ENCODE measurements at places on chromosomes 11 and 22. TPM values are rescaled to one million over a fixed set of nuclear protein-coding genes. Genes with fewer than 3 reads are reported as not detected.

DNA sequence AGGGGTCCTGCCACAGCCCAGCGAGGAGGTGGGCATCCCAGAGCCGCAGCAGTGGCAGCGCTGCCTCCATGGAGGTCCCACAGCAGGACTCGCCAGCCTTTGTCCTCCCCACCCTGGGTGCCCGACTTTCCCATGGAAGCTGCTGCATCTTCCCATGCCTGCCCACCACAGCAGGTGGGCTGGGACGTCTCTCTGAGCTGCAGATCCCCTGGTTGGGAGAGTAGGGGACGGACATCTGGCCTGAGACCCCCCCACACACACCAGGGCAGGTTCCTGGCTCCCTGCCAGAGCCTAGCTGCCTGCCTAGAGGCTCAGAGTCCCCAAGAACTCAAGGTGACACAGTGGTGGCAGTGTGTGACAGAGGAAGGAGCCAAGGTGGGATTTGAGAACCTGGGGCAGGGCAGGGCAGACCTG, 21.5 kb upstream of the PRR5 start:
- DNase-seq: no peak

DNA sequence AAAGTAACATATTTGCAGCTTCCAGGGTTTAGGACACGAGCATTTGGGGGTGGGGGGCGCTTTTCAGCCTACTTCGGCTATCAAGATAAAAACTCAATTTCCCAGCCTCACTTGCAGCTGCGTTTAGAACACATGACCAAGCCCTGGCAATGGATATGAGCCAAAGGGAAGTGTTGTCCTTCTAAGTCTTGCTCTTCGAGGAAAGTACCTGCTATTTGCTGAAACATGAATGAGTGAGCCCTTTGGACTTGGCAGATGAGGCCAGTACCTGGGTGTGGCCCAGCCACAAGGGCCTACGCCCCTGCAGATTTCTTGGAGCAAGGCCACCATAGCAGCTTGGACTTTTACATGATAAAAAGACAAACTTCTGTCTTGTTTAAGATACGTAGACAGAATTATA, 60.2 kb upstream of the SORL1 start:
- no peak for DNase-seq

GRCh38 chr11:33383075-33383919, 126.1 kb downstream of the HIPK3 start:
- DNase-seq: no peak

GRCh38 chr22:48204296-48204695, 1441.8 kb downstream of the TBC1D22A start:
- no peak for DNase-seq

DNA sequence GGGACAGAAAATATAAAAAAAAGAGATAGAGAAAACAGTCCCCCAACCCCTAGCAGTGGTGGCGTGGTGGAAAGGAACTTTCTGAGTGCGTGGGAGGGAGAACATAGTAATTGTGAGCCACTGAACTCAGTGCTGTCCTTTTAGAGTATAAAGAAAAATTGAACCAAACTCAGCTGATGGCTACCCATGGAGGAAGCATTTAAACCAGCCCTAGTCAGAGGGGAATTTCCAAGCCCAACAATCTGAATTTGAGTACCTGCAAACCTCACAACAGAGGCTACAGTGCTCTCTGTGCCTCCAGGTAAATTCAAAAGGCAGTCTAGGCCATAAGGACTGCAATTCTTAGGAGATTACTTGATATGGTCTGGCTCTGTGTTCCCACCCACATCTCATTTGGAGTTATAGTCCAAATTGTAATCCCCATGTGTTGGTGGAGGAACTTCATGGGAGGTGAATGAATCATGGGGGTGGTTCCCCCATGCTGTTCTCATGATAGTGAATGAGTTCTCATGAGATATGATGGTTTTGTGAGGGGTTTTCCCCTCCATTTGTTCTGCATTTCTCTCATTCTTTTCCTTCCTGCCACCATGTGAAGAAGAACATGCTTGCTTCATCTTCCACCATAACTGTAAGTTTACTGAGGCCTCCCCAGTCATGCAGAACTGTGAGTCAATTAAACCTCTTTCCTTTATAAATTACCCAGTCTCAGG, 687.8 kb downstream of the FAM181B start:
- DNase-seq: no peak

- no peak for DNase-seq
Observed at GRCh38 chr22:46047841-46048595, 71.1 kb upstream of the WNT7B start.

- DNase-seq: no peak
Observed at GRCh38 chr11:10351435-10351764, 46.5 kb downstream of the ADM start.

DNA sequence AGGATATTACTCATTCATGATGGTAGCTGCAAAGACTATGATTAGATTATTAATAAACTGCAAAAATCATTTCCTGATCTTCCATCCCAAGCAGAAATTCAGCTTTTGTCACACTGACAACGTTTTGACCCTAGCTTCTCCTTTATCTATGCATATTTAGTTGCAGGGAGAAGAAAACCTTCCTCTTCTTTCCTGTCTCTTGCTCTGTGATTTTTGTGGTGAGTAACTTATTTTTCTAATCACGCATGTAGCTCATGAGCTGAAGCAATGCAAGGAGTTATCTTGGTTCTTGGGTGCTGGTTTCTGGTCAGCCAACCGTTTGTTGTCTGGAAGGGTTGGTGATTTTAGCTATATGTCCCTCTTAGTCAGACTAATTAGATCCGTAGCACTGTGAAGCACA, 56.4 kb downstream of the FDX1 start:
- DNase-seq: no peak

DNA sequence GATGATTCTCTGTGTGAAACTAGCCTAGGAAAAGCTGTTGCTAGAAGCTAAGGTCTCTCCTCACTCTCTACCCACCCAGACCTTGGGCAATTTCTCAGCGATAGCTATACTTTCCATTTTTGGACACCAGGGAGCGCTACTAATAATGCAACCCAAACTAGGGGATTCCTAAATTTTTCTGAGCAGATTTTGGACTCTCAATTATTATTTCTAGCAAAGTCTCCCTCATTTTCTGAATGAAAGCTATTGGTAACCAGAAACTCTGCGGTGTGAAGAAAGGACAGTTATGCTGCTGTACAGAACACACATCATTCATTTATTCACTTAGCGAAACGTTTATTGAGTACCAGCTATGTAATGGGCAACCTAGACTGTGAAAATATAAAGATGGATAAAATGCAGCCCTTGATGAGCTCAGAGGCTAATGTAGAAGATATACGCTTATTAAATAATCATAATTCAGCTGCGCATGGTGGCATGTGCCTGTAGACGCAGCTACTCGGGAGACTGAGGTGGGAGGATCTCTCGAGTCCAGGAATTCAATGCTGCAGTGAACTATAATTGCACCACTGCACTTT, 6.1 kb upstream of the STIM1 start:
- DNase-seq: peak; percentile 60

GRCh38 chr11:7513234-7514098, at the start of gene PPFIBP2:
Gene PPFIBP2 (plus strand): TSS chr11:7513999. CDS start chr11:7549476, 35,477 bp downstream.
- DNase-seq: peak; percentile 85

GRCh38 chr22:33879796-33880195, 40.5 kb downstream of the LARGE1 start:
- no peak for DNase-seq

DNA sequence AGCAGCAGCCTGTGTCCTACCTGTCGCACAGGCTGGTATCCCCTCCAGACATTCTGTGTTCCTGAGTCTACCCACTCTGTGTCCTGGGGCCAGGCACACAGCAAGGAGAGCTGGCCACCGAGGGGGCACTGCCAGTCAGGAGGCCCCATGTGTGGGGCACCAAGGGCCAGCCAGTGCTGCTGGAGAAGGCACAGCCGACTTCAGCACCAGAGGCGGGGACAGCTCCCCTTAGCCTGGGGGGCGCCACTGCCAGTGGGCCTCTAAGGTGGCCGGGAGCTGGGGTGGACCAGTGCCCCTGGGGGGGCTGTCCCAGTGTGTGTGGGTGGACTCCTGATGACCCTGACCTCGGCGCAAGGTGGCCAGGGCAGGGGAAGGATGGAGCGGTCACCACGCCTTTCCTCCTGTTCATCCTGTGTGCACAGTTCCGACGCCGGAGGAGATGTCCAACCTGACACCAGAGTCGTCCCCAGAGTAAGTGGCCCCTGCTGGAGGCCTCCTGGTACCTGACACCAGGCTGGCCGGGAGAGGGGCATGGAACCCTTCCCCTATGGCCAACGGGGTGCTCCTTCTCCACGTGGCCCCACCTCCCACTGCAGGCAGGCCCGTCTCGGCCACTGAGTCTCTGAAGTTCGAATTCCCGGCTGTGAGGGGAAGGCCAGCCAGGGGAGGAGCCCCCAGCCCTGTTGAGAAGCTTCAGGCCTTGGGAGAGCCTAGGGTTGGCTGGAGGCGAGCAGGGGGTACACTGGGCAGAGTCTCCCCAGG, 35.4 kb downstream of the MOB2 start:
- DNase-seq: no peak

ASCL2 gene
- 0.12 TPM for total RNA-seq

OR51A4 gene
- not detected for total RNA-seq

GAS2 gene
- total RNA-seq: 2.0 TPM

PRODH gene
- total RNA-seq: not detected

CXCR5 gene
- 0.30 TPM for total RNA-seq

VSIG10L2 gene
- total RNA-seq: not detected

PANX3 gene
- not detected for total RNA-seq
